Erythroblast (primary cell): ENCODE measurements at places on chromosomes 2 and 18.
A peak's percentile ranks its signal among the peaks of the same experiment; 100 is the strongest.

GRCh38 chr2:181891258-181891965 is at the start of gene ITPRID2:
Gene ITPRID2, plus strand, starts transcription at chr2:181891730. Its CDS starts 337 bp downstream, at chr2:181892067.
- peak; percentile 92 for DNase-seq

- no peak for DNase-seq
These were observed 297.3 kb downstream of the IKZF2 start for GRCh38 chr2:212854116-212854515.

DNA sequence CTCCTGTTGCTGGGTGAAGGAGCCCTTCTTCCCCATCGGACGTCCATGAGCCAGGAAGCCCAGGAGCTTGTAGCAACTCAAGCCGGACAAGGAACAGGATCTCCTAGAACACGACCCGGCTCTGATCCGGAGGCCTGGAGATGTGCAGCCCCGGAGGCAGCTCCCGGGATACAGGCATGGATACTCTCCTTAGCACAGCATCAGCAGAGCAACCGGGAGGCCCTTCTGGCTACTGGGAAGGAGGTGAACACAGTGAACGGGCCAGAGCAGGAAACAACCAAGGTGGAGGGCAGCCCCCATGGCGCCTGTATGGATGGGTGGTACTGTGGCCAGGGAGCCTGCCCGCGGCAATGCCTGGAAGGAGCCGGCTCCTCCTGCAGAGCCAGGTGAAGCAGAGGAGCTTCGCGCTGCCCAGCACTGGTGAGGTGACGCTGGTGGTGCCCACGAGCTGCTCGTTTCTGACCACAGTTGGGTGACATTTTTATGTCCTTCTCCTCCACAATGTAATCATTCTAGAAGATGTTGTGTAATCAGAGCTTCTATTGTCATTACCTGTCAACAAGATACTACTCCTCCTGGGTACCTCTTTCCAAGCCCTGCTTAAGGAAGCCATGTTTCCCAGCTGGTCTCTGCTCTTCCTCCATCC is 94.3 kb downstream of the TWIST2 start:
- DNase-seq: no peak

GRCh38 chr2:157181234-157181633 is 76.3 kb upstream of the GALNT5 start:
- DNase-seq: peak; percentile 24

GRCh38 chr2:238267884-238268680 is 20.3 kb downstream of the PER2 start:
- DNase-seq: no peak

GRCh38 chr2:20507166-20507692 is 60.4 kb downstream of the RHOB start:
- no peak for DNase-seq

GRCh38 chr2:240933966-240934700 is 28.0 kb downstream of the CROCC2 start:
- DNase-seq: no peak

DNA sequence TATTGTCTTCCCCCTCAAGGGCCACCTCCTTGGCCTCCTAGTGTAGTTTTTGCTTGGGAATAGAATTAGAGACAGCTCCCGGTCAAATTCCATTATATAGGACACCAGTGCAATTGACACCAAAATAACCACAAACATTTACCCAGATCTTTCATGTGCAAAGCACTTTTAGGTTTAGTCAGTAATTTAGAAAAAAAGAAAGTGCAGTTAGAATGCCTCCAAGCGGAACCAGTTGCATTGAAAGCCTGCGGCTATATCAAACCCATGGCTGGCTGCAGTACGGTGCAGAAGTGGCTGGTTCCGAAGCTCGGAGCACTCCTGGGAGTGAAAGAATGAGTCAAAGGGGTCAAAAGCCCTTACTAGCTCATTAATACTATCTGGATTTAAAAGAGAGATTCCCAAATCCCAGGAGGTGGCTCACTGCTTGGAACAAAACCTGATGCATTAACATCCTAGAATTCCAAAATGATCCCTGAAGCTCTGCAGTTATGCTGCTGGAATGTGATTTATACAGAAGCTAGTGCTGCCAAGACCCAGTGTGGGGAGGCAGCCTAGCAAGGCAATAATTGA is 432.2 kb upstream of the KLHL29 start:
- DNase-seq: no peak

- no peak for DNase-seq
These were observed 28.6 kb downstream of the KCMF1 start for GRCh38 chr2:84999553-84999955.

DNA sequence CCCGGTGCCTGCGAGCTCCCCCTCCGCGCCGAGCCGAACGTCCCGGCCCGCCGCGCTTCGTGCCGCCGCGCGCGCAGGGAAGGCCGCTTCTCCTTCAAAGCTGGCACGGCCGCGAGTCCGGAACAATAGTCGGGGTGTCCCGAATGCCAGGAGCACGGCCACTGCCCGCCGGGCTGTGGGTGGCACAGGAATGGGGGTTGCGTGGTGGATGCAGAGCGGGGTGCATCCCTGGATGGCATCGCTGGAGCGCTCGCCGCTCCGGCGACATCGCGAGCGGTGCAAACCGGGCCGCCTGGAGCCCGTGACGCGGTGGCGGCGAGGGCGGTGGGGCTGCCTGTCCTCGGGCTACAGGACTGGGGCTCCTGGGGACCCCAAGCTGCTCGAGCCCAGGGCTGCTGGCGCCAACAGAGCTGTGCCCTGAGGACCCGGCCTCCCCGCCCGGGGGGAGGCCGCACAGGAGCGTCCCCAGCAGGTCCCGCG is 1.1 kb upstream of the SATB2 start:
- DNase-seq: peak; percentile 54

DNA sequence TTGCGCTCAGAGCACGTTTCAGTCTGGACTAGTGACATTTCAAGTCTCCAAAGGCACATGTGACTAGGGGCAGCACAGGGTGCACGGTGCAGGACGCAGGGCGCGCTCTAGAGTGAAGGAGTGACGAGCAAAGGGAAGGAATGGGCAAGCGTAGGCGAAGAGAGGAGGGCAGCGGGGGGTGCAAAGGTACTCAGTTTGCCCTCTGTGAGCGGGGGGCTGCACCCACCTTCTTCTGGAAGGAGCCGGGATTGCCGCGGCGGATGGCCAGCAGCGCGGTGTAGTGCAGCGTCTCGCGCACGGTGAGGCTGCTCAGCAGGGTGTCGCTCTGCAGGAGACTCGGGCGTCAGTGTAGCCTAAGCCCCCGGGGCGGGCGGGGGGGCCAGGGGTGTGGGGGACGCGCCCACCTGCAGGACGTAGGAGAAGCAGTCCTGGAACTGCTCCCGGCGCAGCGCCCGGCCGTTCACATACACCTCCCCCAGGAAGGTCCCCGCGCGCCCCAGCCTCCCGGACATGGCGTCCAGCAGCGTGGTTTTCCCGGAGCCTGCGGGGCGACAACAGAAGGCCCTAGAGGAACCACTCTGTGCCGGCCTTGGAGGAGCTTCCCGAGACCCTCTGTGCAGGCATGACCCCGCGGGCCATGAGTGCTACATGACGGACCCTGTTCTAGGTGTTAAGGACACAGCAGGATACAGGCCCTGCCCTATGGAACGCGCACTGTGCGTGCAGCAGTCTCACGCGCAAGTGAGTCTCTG is 6.9 kb downstream of the ABCG5 start:
- no peak for DNase-seq

GRCh38 chr18:2486426-2486825 is 84.9 kb downstream of the METTL4 start:
- DNase-seq: no peak

DNA sequence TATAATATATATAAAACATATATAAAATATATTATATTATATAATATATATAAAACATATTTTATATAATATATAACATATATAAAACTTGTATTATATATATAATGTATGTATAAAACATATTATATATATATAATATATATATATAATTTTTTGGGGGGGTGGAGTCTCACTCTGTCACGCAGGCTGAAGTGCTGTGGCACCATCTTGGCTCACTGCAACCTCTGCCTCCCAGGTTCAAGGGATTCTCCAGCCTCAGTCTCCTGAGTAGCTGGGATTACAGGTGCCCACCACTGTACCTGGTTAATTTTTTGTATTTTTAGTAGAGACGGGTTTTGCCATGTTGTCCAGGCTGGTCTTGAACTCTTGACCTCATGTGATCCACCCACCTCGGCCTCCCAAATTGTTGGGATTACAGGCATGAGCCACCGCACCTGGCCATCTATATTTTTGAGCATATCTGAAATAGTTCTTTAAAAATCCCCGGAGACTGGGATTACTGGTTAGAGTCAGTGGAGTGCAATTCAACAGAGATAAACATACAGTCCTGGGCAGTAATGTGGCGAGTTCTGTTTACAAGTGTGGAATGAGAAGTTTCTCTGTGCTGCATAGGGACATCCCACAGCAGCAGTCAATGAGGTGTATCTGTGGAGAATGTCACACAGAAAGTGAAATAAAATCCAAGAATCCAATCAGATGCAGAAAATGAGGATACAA is 208.4 kb downstream of the MYCN start:
- DNase-seq: no peak

- DNase-seq: no peak
These were observed 6.2 kb upstream of the ARHGEF4 start for GRCh38 chr2:130830538-130830937.

- DNase-seq: peak; percentile 38
These were observed 32.7 kb downstream of the ARHGAP25 start for GRCh38 chr2:68767031-68767961.

DNA sequence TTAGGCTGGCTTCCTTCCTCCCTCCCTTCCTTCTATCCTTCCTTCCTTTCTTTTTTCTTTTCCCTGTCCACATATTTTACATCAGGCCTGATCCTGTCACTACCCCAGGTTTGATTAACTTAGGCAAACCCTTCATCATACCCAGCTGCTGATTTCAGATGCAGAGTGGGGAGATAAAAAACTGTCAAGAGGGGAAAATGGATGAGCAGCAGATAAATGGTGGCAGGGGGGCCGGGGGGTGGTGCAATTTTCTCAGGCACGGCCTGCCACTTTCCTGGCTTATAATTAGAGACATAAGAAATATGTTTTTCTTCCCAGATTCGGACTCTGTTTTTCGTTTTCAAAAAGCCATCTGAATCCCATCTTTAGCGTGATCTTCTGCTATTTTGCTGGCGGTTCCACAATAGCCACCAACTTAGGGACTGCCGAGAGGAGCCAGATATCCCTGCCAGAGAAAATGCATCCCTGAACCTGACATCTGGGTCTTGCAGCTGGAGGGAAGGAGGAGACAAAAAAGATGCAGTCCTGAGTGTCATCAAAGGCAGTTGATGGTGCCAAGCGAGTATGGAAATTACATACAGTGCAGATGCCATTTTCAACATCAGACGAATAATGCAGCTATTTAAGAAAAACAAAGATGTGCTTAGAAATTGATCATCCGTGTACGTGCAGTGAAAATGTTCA is 49.9 kb downstream of the CXCR4 start:
- no peak for DNase-seq

DNA sequence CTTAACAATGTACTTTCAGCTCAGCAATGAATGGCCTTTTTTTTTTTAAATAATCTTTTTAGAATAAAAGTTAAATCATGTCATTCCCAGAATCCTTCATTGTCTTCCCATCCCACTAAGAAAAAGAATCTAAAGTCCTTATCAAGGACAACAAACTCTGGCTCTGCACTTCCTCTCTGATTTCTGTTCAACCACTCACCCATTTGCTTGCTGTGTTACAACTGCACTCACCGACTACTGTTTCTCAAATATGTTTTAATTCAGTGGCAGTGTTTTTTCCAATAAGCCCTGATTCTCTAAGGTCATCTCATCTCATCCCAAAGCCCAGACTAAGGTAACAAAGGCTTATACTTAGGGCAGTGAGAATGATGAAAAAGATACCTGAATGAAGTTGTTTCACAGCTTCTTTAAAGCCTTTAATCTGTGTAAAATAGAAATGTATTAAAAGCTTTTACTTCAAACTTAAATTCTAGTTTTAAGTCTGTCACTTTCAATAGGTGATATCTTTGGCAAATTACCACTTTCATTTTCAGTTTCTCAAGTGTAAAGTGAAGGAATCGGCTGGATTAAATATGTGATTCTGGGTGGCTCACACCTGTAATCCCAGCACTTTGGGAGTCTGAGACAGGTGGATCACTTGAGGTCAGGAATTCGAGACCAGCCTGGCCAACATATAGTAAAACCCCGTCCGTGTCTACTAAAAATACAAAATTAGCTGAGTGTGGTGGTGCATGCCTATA is 87.6 kb downstream of the RBBP8 start:
- no peak for DNase-seq

GRCh38 chr2:152432206-152432653 is 97.3 kb downstream of the FMNL2 start:
- DNase-seq: no peak

- no peak for DNase-seq
These were observed 14.7 kb downstream of the MREG start for GRCh38 chr2:215998636-215999035.

- no peak for DNase-seq
These were observed 107.7 kb upstream of the MCFD2 start for GRCh38 chr2:47023332-47023731.
